Activated CD8-positive, alpha-beta T cell treated with anti-CD3 and anti-CD28 coated beads for 36 hours (primary cell): ENCODE measurements at places on chromosomes 11 and 22. TPM values are rescaled to one million over a fixed set of nuclear protein-coding genes. Genes with fewer than 3 reads are reported as not detected.
A peak's percentile ranks its signal among the peaks of the same experiment; 100 is the strongest.

The SESN3 gene
- 19.5 TPM for total RNA-seq

DNA sequence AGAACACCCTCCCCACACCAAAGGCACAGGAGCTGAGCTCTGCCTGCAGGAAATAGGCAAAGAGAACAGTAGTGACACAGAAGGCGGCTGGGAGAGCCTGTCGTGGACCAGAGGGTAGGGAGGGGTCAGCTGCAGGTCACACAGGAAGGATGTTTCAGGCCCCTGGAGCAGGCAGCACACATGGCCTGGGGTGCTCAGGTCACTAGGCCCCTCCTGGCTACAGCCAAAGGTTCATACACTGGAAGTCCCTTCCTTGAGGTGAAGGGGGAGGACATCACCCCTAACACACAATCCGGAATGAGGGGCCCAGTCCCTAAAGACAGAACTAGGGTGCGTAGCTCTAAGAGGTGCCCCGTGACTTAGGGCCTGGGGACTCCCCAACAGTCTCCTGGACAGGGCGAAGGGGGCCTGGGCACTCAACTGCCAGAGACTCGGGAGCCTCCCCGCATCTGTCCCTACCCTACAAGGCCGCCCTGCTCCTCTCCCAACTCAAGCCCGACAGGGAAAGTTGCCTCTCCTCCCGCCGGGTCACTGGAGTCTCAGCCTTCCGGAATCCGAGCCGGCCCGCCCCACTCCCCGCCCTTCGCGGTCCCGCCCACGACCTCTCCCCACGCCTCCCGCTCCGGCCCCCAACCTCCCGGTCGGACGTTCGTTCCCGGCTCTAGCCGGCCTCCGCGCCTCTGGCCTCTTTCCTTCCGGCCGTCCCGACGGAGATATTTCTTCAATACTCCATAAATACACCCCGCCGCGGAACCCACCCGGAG, at the start of gene CYB5R2:
Gene CYB5R2, minus strand, starts transcription at position 541 of the 764 bp plus-strand sequence. CDS start 675 bp downstream, outside the sequence.
- DNase-seq: peak; percentile 7

GRCh38 chr11:78313181-78313795, 104.3 kb downstream of the GAB2 start:
- DNase-seq: no peak

DNA sequence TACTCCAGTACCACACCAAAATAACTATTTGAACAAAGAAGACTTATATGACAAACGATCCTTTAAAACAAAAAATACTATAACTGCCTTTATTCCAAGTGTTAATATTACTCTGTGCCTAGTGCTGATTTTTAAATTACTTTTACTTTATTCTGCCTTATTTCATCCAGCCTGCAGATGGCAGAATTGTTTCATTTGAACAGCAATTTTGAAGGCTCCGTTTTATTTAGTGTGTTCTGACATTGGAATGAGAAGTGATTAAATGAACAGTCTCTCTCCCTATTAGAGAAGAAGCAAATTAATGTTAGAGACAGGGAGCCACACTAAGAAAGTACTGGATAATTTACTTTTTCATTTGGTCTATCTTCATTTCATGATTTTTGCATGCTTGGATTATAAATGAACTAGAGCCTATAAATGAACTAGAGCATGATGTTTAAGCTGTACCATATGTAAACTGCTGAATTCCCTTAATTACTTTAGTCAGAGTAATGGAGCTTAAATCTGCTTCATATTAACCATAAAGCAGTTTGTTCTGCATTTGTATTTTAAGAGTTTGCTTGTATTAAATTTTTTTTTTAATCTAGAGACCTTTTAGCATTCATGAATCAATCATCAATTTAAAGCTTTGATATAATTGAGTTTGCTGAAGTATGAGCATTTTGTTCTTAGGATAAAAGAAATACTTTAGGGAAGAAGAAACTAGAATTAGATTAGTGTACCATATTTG, 9.8 kb downstream of the PDHX start:
- DNase-seq: no peak
